ENCODE measurements at places on chromosomes 1 and 21. TPM values are rescaled to one million over a fixed set of nuclear protein-coding genes. Genes with fewer than 3 reads are reported as not detected.

The MFAP2 gene
- total RNA-seq: 3.8 TPM

The ILF2 gene
- total RNA-seq: 71.2 TPM

DNA sequence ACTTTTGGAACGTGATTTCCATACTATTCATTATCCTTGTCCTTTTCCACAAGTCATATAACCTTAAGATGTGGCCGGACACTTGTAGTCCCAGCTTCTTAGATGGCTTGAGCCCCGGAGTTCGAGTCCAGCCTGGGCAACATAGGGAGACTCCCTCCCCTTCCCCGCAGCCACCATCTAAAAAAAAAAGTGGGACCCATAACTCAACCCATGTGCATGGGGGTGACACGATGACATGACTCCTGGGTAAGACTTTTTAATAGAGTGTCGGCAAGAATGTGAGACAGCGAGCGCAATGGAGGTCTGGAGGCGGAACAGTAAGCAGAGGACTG lies 25.7 kb downstream of the MIA3 start:
- H3K4me1 ChIP-seq: peaks cover 17% of the 10 kb centered on the region
- H3K27ac ChIP-seq: peak overlapping the region; percentile 93
- no peak for DNase-seq
- H3K36me3 ChIP-seq: no peaks in the 10 kb centered on the region
- H3K27me3 ChIP-seq: no peaks in the 10 kb centered on the region

GRCh38 chr21:29418813-29419212 lies 120.1 kb downstream of the BACH1 start:
- DNase-seq: no peak
- H3K27me3 ChIP-seq: no peaks in the 10 kb centered on the region
- no peak overlapping the region for H3K4me3 ChIP-seq

- no peak for DNase-seq
- no peak overlapping the region for H3K27ac ChIP-seq
- no peaks in the 10 kb centered on the region for H3K27me3 ChIP-seq
- H3K36me3 ChIP-seq: no peaks in the 10 kb centered on the region
- no peak overlapping the region for H3K4me3 ChIP-seq
- peaks cover 14% of the 10 kb centered on the region for H3K4me1 ChIP-seq
Measured at GRCh38 chr1:109201123-109201703, 12.5 kb upstream of the SARS1 start.

- no peak for DNase-seq
- no peaks in the 10 kb centered on the region for H3K36me3 ChIP-seq
- H3K27ac ChIP-seq: no peak overlapping the region
- H3K4me1 ChIP-seq: no peaks in the 10 kb centered on the region
- H3K4me3 ChIP-seq: no peak overlapping the region
Measured at GRCh38 chr1:117178756-117179155, 32.0 kb downstream of the VTCN1 start.

DNA sequence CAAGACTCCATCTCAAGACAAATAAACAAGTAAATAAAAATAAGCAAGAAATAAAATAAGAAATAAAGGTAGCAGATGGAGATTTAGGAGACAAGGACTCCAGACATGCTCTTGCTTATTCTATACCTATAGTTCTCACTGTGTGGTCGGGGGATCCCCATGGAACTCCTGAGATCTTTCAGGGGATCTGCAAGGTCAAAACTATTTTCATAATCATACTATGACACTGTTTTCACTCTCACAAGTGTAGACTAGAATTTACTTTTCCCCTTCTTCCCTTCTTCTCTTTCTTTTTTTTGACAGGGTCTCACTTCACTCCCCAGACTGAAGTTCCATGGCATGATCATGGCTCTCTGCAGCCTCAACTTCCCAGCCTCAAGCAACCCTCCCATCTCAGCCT lies 29.8 kb upstream of the NLRP3 start:
- H3K4me3 ChIP-seq: no peak overlapping the region
- H3K27ac ChIP-seq: no peak overlapping the region
- H3K36me3 ChIP-seq: no peaks in the 10 kb centered on the region
- no peak for DNase-seq
- no peaks in the 10 kb centered on the region for H3K4me1 ChIP-seq
- no peaks in the 10 kb centered on the region for H3K27me3 ChIP-seq

- H3K27me3 ChIP-seq: peaks cover 26% of the 10 kb centered on the region
- no peaks in the 10 kb centered on the region for H3K36me3 ChIP-seq
- H3K4me1 ChIP-seq: no peaks in the 10 kb centered on the region
- H3K4me3 ChIP-seq: no peak overlapping the region
- H3K27ac ChIP-seq: no peak overlapping the region
- DNase-seq: no peak
Measured at GRCh38 chr1:34606504-34606903, 148.3 kb upstream of the GJB5 start.

The MARK1 gene
- total RNA-seq: 14.5 TPM

- no peaks in the 10 kb centered on the region for H3K36me3 ChIP-seq
- DNase-seq: no peak
- H3K27ac ChIP-seq: no peak overlapping the region
- no peak overlapping the region for H3K4me3 ChIP-seq
- H3K4me1 ChIP-seq: no peaks in the 10 kb centered on the region
Measured at GRCh38 chr1:230415405-230416132, 10.6 kb downstream of the PGBD5 start.

The PLCH2 gene
- total RNA-seq: 0.51 TPM

The SLC44A5 gene
- total RNA-seq: 0.88 TPM

DNA sequence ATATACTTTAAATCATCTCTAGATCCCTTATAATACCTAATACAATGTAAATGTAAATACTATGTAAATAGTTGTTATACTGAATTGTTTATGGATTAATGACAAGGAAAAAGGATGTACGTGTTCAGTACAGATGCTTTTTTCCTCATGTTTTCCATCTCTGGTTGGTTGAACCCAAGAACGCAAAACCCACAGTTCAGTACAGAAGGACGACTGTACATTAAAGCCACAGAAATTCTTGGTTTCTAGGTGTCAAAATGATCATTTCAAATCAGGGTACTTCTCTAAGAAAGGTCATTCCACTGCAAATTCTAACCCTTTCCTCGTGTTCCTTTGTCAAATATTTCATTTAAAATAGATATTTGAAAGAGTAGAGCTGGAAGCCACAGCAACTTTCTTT lies 158.1 kb downstream of the VAV3 start:
- H3K4me3 ChIP-seq: no peak overlapping the region
- no peaks in the 10 kb centered on the region for H3K4me1 ChIP-seq
- H3K27ac ChIP-seq: no peak overlapping the region
- no peaks in the 10 kb centered on the region for H3K27me3 ChIP-seq
- no peak for DNase-seq
- H3K36me3 ChIP-seq: no peaks in the 10 kb centered on the region

DNA sequence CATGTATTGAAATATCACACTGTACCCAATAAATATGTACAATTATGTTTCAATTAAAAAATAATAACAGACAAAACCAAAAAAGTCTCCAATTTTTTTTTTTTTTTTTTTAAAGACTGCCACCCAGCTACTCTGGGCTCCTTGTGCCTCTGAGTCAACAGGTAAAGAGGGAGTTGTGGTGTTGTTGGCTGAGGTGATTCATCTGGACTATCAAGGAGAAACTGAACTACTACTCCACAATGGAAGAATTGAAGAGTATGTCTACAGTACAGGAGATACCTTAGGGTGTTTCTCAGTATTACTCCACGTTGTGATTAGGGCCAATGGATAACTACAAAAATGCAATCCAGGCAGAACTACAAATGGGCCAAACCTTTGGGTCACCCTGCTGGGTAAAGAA lies 67.9 kb downstream of the SCMH1 start:
- no peaks in the 10 kb centered on the region for H3K4me1 ChIP-seq
- peaks cover 11% of the 10 kb centered on the region for H3K36me3 ChIP-seq
- H3K27ac ChIP-seq: no peak overlapping the region
- DNase-seq: no peak

DNA sequence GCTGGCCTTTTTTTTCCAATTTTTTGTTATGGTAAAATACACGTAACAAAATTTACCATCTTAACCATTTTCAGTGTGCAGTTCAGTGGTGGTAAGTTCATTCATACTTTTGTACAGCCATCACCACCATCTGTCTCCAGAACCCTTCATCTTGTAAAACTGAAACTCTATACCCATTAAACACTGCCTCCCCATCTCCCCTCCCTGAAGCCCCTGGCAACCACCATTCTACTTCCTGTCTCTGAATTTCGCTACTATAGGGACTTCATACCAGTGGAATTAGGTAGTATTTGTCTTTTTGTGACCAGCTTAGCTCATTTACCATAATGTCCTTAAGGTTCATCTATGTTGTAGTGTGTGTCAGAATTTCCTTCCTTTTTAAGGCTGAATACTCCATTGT lies 8.7 kb downstream of the PKNOX1 start:
- H3K27ac ChIP-seq: no peak overlapping the region
- no peak for DNase-seq
- H3K27me3 ChIP-seq: no peaks in the 10 kb centered on the region
- H3K4me1 ChIP-seq: peaks cover 8% of the 10 kb centered on the region

DNA sequence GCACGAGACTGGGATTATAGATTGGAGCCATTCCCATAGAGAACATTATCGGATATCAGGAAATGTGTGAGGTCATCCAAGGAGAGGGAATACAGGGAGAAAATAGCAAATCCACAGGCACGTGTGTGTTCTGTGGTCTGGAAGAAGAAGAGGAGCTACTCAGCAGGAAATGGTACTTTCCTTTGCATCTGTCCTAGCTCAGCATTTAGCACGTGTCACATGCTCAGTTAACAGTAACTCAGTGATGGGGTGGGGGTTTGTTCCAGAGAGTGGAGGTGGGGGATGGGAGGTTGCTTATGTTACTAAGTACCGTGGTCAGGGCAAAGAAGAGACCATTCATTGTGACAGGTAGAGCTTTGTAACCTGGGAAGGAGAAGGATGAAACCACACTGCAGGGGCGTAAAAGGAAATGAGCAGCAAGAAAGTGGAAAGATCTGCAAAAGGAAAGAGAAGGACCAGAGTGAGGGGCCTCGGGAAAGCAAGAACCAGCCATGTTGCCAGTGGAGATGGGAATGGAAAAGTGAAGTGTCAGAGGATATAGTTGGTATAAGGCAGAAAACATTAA lies 100.4 kb downstream of the ATP5PO start:
- no peak overlapping the region for H3K4me3 ChIP-seq
- H3K4me1 ChIP-seq: peaks cover 61% of the 10 kb centered on the region
- H3K36me3 ChIP-seq: peaks cover 71% of the 10 kb centered on the region
- DNase-seq: no peak

GRCh38 chr1:187032982-187033692 lies 204.4 kb downstream of the PLA2G4A start:
- no peak for DNase-seq
- H3K4me3 ChIP-seq: no peak overlapping the region
- no peaks in the 10 kb centered on the region for H3K4me1 ChIP-seq
- H3K27me3 ChIP-seq: no peaks in the 10 kb centered on the region
- no peaks in the 10 kb centered on the region for H3K36me3 ChIP-seq
- H3K27ac ChIP-seq: no peak overlapping the region

DNA sequence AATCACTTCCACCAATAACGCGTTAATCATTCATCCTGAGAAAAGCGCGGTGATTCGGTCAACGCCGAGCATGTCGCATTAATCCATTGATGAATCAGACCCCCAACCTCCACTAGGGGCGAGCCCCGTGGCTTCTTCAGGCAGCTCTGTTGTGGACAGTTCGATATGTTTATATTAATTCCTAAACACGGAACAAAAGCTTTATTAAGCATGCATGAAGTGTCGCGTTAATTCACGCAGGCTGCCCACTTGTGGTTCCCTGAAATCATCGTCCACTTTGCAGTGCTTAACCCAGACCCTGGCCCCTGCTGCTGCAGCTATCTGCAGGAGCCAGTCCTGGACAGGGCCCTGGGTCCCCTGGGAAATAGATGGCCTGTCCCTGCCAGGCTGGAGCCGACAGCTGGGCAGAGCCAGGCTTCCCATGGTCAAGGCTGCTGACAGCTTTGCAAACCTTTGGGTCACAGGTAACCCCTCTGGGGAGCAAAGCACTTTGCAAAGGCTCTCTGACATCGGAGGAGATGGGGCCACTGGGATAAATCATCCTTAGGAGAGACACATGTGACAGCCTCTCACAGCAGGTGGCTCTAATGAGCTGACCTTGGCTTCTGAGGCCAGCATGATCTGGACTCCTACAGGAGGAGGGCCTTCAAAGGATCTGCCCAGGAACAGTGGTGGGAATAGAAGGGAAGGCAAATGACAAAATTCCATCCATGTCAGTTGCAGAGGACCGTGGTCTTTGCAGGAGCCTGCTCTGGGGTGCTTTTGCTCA lies 137.0 kb upstream of the AJAP1 start:
- no peaks in the 10 kb centered on the region for H3K27me3 ChIP-seq
- DNase-seq: no peak
- no peak overlapping the region for H3K4me3 ChIP-seq
- no peak overlapping the region for H3K27ac ChIP-seq
- H3K4me1 ChIP-seq: peaks cover 15% of the 10 kb centered on the region

The TRIM67 gene
- total RNA-seq: not detected

- H3K27ac ChIP-seq: no peak overlapping the region
- no peak for DNase-seq
- H3K4me3 ChIP-seq: no peak overlapping the region
- H3K36me3 ChIP-seq: no peaks in the 10 kb centered on the region
- peaks cover 14% of the 10 kb centered on the region for H3K4me1 ChIP-seq
Measured at GRCh38 chr1:203772836-203773235, 7.9 kb downstream of the LAX1 start.

GRCh38 chr1:231969076-231969475 lies 342.5 kb downstream of the DISC1 start:
- H3K4me3 ChIP-seq: no peak overlapping the region
- H3K4me1 ChIP-seq: peaks cover 16% of the 10 kb centered on the region
- DNase-seq: no peak
- H3K27ac ChIP-seq: no peak overlapping the region
- no peaks in the 10 kb centered on the region for H3K27me3 ChIP-seq

DNA sequence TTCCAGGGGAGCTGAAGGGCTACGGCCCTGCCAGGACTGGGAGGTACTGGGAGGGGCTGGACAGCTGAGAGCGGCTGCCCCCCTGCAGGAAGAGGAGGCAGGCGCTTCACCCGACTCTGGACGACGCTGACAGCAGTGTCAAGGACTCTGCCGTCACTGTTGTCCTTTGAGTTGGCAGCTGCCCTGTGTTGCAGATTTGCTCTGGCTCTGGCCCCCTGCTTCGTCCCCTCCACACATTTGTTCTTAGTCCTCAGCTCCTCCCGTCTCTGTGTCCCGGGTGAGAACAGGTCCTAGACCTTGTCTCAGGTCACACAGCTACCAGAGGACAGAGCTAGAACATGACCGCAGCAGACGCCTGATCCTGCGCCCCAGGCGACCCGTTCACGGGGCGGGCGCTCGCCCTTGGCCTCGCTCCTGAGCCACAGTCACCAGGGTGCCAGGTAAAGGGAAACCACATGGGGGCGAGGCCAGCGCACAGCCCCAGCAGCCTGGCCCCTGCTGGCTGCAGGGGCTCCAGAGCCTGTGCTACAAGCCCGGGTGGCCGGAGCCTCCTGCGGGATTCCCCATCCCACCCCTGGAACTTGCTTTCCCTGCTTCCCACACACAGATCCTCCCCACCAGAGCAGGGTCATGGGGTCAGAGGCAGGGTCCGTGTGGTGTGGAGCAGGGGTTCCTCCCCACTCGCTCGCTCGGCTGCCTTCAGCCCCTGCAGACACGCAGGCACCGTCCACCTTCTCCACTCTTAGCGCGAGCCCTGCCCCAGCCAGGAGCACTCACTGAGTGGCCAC lies 10.7 kb upstream of the NPHP4 start:
- peak overlapping the region; percentile 89 for H3K27ac ChIP-seq
- peaks cover 17% of the 10 kb centered on the region for H3K4me1 ChIP-seq

The SERTAD4 gene
- total RNA-seq: 2.4 TPM
